C1 segment of cervical spinal cord (tissue), 14 donors: ENCODE measurements at places on chromosomes 6 and 20.

DNA sequence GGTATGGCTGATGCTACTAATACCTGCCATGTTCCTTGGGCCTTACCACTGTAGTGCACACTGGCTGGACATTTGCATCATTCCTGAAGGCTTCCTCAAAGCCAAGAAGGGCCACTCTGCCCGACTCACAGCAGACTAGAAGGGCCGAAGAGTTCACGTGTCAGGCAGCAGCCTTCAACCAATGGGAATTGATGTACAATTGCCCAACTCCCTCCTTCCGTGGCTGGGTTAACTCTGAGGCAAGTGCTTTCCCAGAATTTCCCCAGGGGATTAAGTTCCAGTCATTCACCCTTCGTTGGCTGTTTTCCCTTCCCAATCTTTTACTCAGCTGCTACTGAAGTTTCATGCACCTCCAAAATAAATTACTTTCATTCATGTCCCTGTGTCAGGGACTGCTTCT is 29.8 kb downstream of the PSMB9 start:
- no peak for DNase-seq

- peak; percentile 80 for DNase-seq
These were observed 2.1 kb downstream of the SOX12 start for GRCh38 chr20:327186-328026.

DNA sequence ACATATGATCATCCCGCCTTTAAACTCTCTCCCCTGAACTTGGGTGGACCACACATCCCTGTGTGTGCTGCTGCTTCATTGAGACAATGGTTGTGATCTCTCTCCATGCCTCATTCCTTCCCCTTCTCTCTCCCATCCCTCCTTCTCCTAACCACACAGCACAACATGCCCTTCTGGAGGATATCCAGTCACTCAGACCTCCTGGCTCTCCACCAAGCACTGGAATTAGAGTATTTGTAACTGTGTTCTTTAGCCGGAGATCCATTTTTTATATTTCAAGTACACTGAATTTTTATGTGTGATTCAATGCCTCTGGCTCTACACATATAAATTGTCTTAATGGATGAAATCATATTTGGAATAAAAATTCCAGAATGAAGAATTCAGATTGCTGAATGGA is 287.4 kb downstream of the EYA4 start:
- no peak for DNase-seq

GRCh38 chr6:52392944-52393343 is 27.2 kb upstream of the EFHC1 start:
- no peak for DNase-seq

DNA sequence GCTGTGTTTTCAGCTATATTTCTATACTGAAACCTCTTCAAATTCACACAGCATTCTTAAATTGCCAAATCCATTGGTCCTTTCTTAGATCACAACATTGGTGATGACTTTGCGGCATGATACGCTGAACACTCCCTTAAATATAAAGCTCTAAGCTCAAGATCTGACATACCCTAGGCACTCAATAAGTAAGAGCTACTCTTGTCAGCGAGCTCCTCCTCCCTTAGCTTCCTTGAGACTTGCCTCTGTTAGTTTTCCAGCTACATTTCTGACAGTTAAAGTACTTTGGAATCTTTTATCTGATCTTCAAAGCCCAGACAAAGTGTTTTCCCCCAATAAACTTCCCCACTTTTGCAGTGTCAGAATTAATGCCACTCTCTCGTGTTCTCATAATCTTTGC is 117.0 kb downstream of the HIVEP2 start:
- DNase-seq, result no peak

GRCh38 chr6:83442752-83443151 is 11.9 kb upstream of the ME1 start:
- no peak for DNase-seq

- DNase-seq, result peak; percentile 3
These were observed 90.0 kb upstream of the BACH2 start for GRCh38 chr6:90386399-90387382.

- DNase-seq, result no peak
These were observed 24.6 kb downstream of the MLIP start for GRCh38 chr6:54135665-54136369.

DNA sequence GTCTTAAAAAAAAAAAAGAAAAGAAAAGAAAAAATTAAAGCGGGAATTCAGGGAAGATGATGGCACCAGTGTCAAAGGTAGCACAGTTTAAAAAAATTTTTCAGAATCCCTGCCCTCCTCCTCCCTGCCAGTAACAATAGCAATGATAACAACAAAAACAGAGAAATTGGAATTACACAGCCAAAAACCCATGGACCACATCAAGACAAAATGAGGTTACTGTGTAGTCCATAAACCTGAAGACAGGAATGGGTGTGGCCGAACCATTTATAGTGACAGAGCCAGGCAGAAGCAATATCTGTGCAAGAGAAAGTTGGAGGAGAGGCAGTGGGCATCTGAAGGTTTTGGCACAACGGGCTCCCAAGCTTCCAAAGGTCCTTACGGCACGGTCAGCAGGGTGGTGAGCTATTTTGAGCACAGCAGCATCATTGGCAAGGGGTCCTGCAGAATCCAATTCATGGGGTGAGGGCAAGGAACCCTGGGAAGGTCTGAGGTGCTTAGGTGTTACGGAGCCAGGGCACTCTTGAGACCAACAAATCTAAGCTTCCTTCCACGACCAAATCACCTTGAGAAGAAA is 202.3 kb downstream of the GMPR start:
- DNase-seq, result no peak

GRCh38 chr6:54655162-54655561 is 191.4 kb upstream of the FAM83B start:
- no peak for DNase-seq

GRCh38 chr6:155287762-155288161 is 23.9 kb downstream of the CLDN20 start:
- no peak for DNase-seq

GRCh38 chr6:167590193-167590592 is 236.5 kb upstream of the AFDN start:
- DNase-seq, result no peak

GRCh38 chr6:66238851-66239250 is 531.8 kb upstream of the EYS start:
- no peak for DNase-seq

- no peak for DNase-seq
These were observed 32.8 kb upstream of the HBS1L start for GRCh38 chr6:135087403-135087802.

- no peak for DNase-seq
These were observed 6.2 kb downstream of the CSTL1 start for GRCh38 chr20:23445596-23446217.

DNA sequence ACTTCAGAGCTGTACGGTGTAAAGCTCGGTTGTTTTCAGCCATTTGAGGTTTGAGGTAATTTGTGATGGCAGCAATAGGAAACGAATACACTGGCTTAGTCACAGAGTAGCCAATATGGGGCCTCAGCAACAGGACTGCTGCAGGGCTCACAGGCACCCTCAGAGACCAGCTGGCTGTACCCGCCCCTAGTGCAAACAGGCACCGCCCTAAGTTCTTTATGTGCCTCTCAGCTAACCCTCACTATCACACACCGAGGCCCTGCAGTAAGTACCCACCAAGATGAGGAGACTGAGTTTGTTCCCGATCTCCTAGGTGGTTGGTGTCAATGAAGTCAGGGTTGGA is 11.2 kb upstream of the SERPINB9 start:
- no peak for DNase-seq

GRCh38 chr6:64252256-64252655 is 616.7 kb downstream of the PHF3 start:
- no peak for DNase-seq

DNA sequence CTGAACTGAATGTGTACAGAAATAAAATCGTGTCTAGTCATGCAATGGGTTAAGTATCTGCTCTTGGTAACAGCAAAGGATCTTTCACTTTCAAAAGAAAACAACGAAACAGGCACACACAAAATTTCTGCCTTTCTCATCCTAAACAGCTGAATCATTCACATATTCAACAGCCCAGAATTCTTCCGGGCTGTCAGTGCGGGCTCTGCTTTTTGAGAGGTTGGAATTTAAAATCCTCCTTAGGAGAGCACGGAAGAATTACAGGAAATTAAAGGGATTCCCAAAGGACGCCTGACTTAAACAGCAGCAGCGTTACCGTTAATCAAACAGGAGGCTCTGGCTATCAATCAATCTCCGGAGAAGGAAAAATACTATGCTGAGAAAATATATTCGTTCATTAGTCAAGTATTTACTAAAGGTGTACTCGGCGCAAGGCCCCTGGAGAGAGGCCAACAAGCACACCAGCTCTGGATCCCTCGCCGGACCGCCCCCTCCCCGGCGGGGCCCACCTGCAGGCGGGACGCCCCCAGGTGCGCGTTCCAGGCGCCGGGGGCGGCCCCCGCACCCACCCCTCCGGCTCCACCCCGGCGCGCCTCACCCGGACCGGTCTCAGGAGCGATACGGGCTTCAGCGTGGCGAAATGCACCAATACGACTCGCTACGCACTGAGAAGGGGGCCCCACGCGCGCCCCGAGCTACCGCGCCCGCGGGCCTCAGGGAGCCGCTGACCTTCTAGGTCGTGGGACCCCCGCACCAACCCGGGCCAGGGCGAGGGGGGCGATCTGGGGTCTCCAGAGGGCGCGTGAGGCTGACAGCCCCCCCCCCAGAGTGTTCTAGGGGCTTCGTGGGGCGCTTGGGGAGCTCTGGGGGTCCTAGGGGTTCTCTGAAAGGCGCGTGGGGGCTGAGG is 1.0 kb downstream of the NAPB start:
- DNase-seq, result peak; percentile 43

DNA sequence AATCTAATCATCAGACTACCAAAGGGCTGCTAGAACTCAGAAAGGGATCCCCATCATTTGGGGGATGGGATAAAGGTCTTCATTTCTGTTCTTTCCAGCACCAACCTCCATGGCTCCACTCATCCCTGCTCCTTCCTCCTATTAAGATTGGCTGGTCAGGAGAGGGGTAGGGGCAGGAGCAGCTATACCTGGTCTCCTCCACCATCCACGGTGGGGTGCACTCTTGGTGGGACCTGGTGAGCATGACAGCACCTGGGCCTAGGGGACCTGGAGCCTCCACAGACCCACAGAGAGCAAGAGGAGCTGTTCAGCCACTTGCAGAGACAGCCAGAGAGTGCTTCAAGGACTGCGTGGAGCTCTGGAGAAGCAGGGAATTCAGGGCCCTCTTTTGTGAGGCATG is 6.1 kb upstream of the ULBP2 start:
- DNase-seq, result no peak

DNA sequence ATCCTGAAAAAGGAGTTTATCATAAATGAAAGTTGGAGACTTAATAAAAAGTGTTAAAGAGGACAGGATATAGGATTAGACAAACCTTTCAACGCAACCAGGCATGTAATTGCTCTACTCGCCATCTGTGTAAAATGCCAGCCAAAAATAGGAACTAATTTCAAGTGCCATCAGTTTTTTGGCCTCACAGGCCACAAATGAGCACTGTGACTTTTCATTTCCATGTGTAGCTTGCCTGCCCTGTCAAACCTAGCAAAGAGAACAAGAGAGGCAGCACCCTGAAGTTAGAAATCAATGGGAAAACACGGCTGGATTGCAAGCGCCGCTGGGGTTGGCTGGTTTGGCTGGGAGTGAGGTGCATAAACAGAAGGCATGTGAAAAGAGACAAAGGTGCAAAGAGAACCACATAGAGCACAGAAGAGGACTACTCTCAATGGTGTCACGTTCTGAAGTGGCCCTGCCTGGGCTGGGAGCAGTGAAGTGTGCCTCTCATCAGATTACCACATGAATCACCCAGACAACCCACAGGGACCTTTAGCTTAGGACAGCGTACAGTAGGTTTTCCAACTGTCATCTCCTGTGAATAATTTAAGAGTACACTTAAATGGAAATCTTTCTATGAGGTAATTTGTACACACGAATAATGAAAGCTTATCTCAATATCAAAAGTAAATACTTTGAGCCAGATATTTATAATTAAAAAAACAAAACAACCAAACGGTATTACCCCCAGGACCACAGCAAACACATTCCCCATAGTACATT is 78.0 kb upstream of the NHSL1 start:
- DNase-seq, result no peak

DNA sequence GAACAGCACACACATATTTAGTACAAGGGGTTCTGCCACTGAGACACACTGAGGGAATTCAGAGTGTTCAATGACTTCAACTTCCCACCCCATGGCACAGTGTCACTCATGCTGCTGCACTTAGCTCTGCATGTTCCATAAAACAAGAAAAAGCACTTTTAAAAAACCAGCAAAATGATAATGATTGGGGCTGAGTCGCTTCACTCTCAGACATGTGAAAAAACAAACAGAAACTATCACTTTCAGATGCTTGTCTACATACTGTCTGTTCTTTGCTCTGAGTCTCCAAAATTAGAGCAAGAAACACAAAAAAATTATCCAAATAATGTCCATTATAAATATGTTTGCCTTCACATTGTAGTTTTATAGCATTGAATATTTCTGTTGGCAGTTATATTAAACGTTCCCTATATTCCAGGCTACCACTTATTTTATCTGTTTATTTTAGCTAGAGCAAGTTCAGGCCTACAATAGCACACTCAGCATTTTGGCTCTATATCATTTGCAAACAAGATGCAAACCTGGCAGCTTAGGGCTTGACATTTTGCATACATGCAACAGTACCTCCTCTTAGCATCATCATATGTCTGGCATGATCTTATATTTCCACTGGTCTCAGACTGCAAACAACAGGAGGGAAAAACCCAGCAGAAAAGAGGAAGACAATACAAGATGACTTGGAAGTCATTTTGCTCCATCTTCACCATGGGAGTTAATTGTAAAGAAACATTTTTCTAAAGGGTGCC is 398.8 kb downstream of the HACE1 start:
- DNase-seq, result no peak

GRCh38 chr6:38099221-38099620 is 279.7 kb downstream of the ZFAND3 start:
- no peak for DNase-seq

DNA sequence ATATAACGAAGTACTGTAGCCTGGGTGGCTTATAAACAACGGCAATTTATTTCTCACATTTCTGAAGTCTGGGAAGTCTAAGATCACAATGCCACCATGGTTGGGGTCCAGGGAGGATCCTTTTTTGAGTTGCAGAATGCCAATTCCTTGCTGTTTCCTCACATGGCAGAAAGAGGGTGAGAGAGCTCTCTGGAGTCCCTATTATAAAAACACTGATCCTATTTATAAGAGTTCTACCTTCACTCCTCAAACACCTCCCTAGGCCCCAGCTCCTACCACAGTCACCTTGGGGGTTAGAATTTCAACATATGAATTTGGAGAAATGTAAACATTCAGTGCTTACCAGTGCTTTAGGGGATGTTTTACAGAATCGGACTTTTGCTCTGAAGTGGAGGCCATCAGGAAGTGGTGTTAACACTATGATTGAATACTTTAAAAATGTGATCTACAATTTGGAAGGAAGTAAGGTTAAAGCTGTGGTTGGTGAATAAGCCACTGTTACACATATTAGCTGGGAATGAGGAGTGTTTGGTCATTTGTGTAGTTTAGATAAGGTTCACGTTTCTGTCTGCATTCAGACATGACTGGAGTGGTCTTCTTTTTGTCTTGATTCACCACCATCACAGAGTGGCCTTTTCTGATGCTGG is 79.9 kb upstream of the SPTLC3 start:
- DNase-seq, result no peak

GRCh38 chr20:3162080-3162611 is 2.5 kb upstream of the FASTKD5 start:
- DNase-seq, result no peak
